ENCODE measurements at places on chromosomes 3 and 15.

GRCh38 chr3:157333551-157333991, 103.1 kb upstream of the PTX3 start:
- no peak for DNase-seq

- DNase-seq: no peak
These were observed 10.0 kb upstream of the CRTC3 start for GRCh38 chr15:90519688-90520087.

GRCh38 chr15:92395098-92395635, 1.5 kb downstream of the ST8SIA2 start:
- DNase-seq: no peak

GRCh38 chr15:74200871-74201419, 1.6 kb downstream of the STRA6 start:
- DNase-seq: no peak

- DNase-seq: no peak
These were observed 77.2 kb downstream of the LDHAL6B start for GRCh38 chr15:59283717-59284391.

DNA sequence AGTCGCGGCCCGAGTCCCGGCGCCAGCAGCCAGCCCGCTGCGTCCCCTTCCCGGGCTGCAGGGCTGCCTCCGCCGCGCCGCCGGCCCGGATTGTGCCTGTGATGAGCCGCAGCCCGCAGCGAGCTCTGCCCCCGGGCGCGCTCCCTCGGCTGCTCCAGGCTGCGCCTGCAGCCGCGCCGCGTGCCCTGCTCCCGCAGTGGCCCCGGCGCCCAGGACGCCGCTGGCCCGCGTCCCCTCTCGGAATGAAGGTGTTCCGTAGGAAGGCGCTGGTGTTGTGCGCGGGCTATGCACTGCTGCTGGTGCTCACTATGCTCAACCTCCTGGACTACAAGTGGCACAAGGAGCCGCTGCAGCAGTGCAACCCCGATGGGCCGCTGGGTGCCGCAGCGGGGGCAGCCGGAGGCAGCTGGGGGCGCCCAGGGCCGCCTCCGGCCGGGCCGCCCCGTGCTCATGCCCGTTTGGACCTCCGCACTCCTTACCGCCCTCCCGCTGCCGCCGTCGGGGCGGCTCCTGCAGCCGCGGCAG, 1.2 kb downstream of the CHST2 start:
- peak; percentile 43 for DNase-seq

DNA sequence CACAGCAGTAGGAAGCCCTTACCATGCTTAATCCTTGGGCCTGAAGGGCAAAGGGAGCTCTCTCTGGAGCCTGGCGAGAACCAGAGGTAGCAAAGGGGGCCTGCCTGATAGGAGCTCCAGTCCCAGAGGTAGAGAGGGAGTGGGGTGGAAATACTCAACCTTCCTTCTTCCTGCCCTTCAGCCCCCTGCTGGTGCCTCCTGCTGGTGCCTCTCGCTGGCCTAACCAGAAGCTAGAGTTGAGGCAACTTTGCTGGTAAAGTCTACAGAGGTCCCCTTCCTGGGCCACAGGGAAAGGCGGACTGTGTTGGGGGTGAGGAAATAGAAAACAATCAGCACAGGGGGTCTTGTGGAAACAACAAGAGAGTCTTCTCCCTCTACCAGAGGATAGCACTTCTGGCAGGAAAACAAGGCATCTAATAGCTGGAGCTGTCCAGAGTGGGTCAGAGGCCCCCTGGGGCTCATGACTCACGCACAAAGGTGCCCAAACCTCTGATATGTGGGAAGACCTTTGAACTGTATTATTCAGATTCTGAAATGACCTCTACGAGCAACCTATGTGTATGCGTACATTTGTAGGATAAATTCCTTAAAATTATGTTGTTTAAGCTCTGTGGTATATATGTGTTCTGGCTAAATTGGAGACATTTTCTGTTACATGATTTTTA, 133.9 kb downstream of the LRRC28 start:
- no peak for DNase-seq

- DNase-seq: no peak
These were observed 174.7 kb downstream of the IGSF11 start for GRCh38 chr3:118859950-118860349.

DNA sequence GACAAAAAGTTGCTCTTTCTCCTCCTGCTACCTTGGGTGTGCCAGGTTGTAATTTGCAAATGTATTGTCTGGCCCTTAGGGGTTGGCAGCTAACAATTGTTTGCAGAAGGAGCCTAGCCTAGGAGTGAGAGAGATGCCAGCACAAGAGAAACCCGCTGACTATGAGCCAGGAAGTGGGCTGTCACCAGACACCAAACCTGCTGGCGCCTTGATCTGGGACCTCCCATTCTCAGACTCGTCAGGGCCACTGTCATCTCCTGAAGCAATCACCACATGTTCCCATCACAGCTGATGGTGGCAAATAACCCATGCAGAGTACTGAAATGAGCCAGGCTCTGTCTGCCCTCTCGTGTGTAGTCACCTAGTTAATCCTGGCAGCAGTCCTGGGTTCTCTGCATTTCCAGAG, 406.4 kb upstream of the NPAP1 start:
- DNase-seq: no peak

GRCh38 chr15:51625236-51625635, 2.7 kb upstream of the DMXL2 start:
- DNase-seq: no peak

Measured in activated CD4-positive, alpha-beta T cell treated with anti-CD3 and anti-CD28 coated beads for 4 hours (primary cell).